ENCODE measurements at places on chromosomes 1 and 21.

DNA sequence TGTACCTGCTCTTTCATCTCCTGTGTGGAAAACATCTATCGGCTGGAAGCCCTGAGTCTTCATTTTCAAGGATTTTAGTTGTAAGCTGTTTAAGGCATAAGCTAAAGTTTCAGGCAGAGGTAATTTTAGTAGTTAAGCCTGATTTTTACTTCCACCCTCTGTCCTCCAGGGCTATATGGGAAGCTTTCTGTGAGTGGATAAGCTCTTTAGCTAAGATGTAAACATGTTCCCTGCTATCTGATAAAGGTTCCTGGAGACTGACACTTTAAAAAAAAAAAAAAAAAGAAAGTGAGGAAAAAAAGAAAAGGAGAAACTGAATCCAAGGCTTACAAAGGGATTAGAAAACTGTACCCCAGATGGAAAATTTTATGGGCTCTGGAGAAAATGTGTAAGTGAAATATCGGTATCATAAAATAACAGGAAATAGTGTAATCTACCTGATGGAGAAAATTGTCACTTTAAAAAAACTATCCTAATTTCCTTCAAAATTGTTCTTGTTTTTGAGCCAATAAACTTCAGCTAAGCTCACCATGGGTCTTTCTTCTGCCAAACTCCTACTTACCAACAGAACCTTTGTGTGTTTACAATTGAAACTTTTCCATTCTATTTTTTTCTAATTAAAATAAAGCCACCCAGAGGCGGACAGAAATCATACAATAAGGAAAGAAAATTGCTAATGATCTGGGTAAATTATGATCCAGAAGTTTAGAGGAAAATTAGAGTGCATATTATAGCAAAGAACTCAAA lies 180.5 kb downstream of the TGFB2 start:
- DNase-seq: no peak

- peak; percentile 97 for DNase-seq
Measured at GRCh38 chr1:153967107-153967999, at the start of gene CREB3L4. Gene CREB3L4, plus strand, starts transcription at chr1:153967902. Its CDS starts 624 bp downstream, at chr1:153968526.

GRCh38 chr1:224510880-224511645 lies 76.5 kb upstream of the WDR26 start:
- no peak for DNase-seq

- no peak for DNase-seq
Measured at GRCh38 chr1:21761052-21761451, 21.9 kb downstream of the USP48 start.

DNA sequence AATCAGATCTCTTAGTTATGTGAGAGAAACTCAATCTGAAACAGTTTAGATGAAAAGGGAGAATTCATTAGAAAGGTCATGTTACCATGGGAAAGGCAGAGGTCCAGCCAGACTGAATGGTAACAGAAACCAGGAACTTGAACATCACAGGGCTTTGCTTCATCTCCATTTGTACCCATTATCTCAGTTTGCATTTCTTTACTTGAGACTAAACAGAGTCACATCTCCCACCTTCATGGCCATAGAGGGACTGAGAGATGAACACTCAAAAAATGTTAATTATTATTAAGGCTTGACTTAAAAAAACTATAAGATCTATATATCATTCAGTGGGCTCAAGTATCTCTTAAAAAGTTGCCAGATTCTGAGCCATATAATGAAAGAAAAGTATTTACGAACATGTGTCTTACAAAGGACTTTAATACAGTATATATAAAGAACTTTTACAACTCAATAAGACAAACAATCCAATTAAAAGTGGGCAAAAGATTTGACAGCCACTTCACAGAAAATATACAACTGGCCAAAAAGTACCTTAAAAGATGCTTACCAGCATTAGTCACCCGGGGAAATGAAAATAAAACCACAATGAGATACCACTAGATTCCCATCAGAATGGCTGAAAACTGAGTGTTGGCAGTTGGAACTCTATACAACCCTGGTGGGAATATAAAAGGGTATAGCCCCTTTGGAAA lies 13.2 kb downstream of the KYAT3 start:
- no peak for DNase-seq

DNA sequence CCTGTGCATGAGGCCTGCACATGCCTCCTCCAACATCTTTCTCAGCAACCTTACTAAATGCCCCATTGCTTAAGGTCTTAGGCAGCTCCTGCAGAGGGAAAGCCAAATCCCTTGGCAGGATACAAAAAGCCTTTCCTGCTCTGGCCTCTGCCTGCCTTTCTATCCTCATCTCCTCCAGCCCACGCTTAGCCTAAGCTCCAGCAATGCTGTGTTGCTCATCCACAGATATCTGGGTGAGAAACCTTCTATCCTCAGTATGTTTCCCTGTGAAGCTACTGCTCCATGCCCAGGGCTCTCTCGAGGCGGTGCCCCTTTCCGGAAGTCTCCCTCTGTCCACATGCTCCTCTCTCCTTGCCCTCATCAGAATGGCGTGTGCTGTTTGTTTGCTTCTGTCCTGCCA lies 37.0 kb upstream of the CCSAP start:
- no peak for DNase-seq

DNA sequence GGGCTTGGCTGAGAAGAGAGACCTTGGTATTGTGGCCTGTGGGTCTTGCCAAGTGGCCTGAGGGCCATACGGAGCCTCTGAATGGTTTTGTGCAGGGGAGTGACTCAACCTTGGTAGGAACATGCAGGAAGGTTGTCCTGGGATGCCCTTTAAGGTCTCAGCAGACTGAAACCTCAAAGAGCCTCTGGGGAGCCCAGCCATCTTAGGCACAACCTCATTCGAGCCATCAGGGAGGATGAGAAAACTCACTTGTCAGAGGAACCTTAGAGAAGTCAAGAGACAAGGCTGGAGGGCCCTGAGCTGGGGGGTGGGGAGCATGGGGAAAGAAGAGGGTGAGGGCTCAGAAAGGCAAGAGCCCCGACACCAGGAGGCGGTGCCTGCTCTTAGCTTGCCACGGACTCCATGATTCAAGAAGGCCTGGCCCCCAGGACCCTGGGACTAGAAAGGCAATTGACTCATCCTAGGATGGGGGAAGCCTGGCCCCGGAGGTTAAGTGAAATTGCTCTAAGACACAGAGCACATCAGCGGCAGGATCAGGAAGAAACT lies 13.0 kb downstream of the IFI6 start:
- DNase-seq: no peak

GRCh38 chr1:225897595-225898514 lies 8.9 kb upstream of the LEFTY1 start:
- peak; percentile 16 for DNase-seq

DNA sequence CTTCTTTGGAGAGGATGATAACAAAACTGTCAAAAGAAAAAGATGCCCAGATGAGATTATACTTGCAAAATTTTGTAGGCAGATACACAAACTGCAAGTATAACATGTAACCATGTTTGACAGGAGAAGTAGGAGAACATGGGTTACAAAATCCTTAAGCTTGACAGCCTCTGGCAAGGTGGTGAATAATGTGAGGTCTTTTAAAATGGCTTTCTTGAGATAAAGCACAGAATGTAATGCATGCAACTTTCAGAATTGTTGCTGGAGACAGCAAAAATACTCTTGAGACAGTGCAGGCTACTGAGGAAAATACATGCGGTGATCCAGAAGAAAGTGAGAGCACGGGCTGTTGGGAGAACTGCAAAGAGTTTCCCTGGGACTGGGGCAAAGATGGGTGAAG lies 24.7 kb downstream of the DNAJC6 start:
- no peak for DNase-seq

DNA sequence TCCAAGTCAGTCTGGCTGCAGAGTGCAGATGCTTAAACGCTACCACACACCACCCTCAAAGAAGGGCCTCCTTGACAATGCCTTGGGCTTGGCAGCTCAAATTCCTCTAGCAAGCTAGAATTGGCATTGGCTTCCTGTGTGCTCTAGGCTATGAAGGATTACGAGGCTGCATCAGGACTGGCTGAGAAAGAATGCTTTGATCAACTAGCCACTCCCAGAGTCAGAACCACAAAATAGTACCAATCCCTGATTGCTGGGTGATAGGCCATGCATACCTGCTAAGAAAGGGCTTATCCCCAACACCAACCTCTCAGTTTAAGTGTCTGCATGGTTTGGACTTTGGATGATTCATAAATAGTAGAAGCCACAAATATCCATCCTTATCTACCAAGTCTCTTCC lies 504.9 kb downstream of the OMA1 start:
- no peak for DNase-seq

All from NCI-H1436 treated with DMSO at 0.1 percent for 48 hours (cell line).